ENCODE measurements at places on chromosomes 4 and X.
A peak's percentile ranks its signal among the peaks of the same experiment; 100 is the strongest.

- DNase-seq: peak; percentile 79
These were observed 69.8 kb downstream of the RPS3A start for GRCh38 chr4:151169223-151169622.

- DNase-seq: no peak
These were observed 35.1 kb downstream of the PRIMPOL start for GRCh38 chr4:184684491-184685189.

DNA sequence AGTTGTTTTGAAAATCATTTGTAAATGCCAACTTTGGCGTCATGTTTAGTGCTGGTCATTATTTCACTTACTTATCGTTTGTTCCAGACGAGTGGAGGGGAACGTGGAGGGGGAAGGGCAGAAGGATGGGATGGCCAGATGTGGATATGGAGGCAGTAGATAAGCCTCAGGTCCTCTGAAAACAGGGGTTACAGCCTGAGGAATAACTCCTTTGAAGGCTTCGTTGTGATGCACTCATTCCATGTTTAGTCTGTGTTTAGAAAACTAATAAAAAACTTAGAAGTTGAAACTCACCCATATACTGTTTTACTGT lies 1.1 kb downstream of the MOB1B start:
- DNase-seq: no peak

- no peak for DNase-seq
These were observed 158.1 kb downstream of the ATP10D start for GRCh38 chr4:47642985-47643760.

DNA sequence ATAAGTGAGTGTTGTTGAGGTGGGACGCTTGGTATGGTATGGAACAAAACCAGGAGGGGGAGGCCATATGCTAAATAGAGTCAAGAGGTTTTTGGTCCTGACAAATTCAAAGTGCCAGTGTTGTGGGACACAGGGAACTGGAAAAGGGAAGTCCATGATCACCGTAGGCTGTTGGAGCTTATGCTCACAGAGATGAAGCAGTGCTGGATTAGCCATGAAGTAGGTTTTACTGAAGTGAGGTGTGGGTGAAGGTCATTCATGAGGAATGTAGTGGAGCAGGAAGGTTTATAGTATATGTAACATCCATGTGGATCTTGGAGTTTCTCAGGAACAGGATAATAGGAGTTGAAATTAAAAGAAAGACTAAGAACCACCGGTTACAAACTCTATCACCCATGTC lies 256.1 kb upstream of the PITX2 start:
- DNase-seq: no peak
